Esophagus squamous epithelium (tissue), 5 donors: ENCODE measurements at places on chromosomes 12 and 14.

GRCh38 chr12:95118788-95119179 lies 45.4 kb upstream of the NR2C1 start:
- DNase-seq: no peak

DNA sequence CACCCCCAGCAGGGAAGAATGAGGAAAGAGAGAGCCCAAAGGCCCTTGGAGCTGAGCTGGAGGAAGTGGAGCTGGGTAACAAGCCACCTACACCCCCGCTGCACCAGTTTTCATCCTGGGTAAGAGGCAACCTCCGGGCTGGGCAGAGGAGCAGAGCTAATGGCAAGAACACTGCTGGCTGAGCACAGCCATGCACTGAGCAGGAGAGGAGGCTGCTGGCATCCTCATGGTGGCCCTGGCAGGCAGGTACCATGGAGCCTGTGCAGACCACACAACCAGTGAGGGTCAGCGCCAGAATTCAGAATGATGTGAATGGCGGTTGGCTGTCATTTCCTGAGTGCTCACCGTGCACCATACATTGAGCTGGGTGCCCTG lies 29.7 kb downstream of the PLEKHH1 start:
- no peak for DNase-seq

DNA sequence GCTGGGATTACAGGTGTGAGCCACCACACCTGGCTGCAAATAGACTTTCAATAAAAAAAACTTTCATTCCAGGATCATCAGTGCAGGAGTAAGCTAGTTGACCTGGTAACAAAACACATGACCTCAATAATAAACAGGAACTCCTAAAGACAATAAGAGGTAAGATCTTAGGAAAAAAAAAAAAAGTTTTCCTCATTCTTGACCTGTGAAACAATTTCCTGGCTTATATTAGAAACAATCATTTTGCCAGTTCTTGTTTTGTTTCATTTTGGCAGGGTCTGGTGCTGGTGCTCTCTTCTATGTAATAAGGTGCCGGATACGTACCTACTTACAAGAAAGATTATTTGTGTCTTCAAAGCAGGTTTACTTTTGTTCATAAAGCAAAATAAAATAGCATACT lies 90.6 kb upstream of the AMN1 start:
- DNase-seq: no peak

GRCh38 chr14:70812124-70812818 lies 3.0 kb upstream of the MAP3K9 start:
- DNase-seq: no peak

GRCh38 chr14:100537446-100538350 lies 49.5 kb downstream of the BEGAIN start:
- no peak for DNase-seq
